ENCODE measurements at places on chromosomes 7 and 10.

DNA sequence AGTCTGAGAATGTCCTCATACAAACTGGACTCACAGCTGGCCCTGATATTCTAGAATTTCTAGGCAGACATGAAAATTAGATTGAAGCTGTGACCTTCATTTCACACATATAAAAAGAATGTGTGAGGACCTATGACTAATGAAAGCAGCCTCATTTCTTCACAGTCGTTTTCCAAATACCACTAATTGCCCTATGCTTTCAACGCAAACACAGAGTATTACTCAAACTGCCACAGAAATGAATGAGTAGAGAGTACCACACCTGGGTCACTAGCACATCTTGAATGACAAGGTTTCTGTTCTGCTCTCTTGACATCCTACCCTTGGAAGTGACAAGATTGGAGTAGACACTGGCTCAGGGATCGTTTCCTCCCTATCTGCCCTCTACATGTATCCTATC, 142.4 kb downstream of the C1GALT1 start:
- DNase-seq = no peak

- no peak for DNase-seq
Observed at GRCh38 chr7:78862411-78862900, 591.0 kb downstream of the MAGI2 start.

DNA sequence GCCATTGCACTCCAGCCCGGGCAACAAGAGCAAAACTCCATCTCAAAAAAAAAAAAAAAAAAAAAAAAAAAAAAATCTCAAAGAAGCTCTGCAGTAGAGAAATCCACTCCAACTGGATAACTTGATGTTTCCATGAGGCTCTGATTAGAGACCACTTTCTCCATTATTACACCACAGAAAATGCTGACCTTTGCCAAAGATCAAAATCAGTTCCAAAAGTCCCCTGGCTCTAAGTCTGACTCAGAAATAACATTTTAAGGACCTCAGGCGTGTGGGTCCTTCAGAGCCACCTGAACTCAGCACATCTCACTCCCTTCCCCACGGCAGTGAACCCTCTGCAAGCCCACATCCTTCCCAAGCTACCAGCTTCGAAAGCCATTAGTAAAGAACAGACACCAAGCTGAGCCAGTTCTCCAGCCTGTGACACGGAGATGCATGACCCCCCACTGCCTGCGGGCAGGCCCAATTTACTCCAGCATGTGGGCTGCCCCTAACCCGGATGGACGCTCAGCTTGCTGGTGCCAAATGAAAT, 13.8 kb upstream of the TMEM120A start:
- no peak for DNase-seq

DNA sequence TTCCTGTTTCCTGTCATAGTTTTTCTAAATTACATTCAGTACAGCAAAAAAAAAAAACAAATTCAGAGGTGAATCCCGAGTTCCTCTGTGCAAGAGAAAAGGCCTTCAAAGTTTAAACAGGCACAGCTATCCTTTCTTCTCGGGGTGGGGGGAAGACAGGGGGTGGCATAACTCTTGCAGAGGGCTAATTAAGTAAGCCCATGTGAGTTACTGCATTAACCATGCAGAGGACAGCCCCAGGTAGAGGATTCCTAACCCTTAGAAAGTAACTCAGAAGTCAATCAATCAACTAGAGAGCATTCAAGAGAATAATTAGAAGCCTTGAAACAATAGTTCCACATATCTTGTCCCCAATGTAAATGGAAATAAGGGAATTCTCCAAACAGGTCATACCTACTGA, 170.9 kb downstream of the CSTF2T start:
- DNase-seq = no peak

GRCh38 chr10:87660484-87661133, 931 bp downstream of the PAPSS2 start:
- DNase-seq = no peak
